ENCODE measurements at places on chromosomes 13 and 19.
A peak's percentile ranks its signal among the peaks of the same experiment; 100 is the strongest.

GRCh38 chr19:10292206-10292788 is 2.5 kb downstream of the ICAM5 start:
- peak; percentile 24 for DNase-seq

- DNase-seq: no peak
These were observed 15.3 kb downstream of the NKPD1 start for GRCh38 chr19:45145270-45146189.

DNA sequence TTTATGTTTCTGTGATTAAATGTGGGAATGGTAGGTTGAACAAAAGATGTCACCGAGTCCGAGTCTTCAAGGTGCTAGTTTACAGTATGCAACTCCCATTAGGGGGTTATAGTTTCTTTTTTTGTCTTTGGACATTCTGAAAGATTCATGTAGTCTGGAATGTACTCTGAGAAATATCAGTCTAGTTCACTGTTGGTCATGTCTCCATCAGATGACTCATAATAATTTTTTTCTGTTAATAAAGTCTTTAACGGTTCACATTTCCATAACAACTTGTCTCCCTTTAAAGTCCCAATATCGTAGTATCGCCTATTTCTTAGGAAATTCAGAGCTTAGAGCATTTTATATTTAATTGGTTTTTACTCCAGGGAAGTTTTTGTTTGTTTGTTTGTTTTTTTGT is 13.5 kb upstream of the ESD start:
- no peak for DNase-seq

- DNase-seq: no peak
These were observed 8.6 kb downstream of the ZBTB7A start for GRCh38 chr19:4057931-4058692.

DNA sequence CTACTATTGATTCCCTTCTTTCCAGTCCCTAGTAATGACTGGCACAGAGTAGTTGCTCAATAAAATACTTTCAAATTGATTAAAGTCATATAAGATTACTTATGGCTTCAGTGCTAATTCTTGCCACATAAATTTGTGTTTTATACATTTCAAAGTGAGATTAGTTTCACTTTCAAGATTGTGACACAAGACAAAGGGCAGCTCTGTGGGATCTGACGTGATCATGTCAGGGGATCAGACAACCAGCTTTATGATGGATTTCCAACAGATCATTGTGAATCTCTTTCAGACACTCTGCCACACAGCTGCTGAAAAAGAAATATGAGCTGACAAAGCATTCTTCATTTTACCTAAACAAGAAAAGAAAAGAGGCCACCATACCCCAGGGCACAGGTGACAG is 73.4 kb upstream of the POMP start:
- no peak for DNase-seq

DNA sequence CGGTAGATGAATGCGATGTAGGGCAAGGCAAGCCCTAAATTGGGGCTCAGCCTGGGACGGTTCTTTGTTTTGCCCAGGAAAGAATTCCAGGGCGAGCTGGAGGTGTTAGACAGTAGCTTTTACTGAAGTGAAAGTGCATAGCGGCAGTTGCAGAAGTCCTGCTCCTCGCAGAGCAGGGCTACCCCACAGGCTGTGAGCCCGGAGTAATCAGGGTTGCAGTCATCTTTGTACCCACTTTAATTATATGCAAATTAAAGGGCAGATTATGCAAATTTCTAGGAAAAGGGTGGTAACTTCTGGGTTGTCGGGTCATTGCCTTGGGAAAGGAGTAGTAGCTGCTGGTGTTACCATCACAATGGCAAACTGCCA is 30.5 kb downstream of the VAV1 start:
- no peak for DNase-seq

DNA sequence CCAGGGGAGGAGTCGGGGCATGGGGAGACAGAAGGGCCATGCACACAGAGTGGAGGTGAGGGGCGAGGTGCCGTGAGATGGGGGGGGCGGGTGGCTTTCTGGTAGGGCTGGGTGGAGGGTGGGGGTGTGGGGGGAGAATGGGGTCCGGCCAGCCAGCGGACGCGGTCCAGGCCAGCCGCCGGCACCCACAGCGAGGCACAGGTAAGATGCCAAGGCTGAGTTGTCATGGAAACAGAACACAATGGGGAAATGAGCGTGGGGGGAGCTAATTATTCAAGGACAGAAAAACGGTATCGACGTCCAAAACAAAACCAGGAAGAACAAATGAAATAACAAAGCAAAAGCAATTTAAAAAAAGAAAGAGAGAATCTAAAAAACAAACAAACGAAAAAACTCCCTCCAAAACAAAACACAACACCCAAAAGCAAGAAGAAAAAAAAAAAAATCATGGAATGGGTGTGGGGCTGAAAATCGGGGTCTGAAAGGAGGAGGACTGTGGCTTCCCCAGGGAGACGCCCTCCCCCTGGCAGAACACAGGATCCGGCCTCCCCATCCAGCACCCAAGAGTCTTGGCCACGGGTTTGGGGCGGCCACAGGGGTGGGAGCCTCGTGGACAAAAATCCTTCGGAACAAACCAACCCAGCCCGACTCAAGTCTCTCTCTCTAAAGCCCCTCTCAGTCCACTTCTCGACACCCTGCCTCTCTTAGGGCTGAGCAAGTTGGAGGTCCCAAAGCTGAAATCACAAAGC is 92.5 kb downstream of the PTPRS start:
- no peak for DNase-seq

DNA sequence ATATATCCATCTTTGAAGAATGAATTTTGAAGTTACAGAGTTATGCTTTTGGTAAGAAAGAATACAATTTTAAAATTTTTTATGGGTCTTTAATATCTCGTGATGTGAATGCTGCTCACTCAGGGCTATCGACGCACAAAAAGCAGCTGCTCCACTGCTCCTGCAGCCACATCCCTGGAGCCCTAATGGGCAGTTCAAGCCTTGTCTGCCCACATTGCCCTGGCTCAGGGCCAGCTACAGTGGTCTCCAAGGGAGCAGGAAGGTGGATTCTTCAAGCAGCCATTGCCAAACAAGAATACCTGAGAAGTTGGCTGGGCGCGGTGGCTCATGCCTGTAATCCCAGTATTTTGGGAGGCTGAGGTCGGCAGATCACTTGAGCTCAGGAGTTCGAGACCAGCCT is 85.8 kb downstream of the IPO5 start:
- DNase-seq: no peak

DNA sequence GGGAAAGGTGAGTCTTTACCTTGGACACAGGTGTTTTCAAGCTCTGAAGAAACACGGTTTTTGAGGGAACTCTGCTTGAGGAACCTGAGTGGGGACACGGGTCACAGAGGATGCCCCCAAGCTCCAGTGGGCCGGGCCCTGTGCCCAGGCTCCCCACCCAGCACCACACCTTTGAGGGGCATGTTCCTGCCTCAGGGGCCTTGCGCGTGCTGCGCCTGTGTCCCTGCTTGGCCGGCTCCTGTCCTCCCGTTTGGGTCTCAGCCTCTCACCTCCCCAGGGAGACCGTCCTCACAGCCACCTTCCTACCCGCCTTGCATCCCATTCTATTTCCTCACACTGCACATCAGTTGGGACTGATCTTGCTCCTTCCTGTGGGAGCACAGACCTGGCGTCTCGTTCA is 21.1 kb downstream of the PIP5K1C start:
- no peak for DNase-seq

DNA sequence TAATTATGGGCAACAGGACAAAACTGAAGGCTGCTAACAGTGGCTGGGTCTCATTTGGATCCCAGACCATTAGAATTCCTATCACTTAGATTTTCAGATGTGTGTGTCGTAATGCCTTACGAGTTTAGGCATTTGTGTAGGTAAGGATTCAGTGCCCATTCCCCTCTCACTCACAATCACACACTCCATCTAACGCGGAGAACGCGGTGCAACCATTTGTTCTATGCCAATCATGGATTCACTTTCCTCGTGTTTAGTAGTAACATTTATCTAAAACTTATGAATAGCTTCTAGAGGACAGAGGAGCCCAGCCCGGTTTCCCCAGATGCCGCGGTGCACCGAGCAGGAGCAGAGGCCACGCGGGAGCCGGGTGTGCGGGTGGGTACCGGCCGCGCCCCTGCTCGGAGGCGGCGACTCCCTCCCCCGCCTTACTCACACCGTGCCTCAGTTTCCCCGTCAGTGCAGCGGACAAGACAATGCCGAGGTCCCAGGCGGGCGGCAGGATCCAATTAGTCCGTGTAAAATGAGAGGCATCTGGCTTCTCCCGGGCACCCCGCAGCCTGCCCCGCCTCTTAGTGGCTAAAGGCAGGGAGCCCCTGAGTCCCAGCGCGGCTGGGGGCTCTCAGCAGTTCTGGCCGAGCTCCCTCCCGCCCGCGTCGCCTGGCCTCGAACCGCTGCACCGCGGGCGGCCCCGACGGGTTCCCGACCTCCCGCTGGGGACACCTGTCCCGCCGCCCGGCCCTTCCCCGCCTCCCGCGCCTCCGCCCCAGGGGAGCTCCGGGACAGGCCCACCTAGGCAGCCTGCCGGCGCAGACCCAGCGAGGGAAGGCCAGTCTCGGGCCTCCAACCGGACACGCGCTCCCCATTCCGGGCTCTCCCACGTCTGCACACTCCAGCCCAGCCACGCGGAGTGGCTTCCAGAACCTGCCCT is 5.9 kb upstream of the C1QTNF9B start:
- DNase-seq: no peak

DNA sequence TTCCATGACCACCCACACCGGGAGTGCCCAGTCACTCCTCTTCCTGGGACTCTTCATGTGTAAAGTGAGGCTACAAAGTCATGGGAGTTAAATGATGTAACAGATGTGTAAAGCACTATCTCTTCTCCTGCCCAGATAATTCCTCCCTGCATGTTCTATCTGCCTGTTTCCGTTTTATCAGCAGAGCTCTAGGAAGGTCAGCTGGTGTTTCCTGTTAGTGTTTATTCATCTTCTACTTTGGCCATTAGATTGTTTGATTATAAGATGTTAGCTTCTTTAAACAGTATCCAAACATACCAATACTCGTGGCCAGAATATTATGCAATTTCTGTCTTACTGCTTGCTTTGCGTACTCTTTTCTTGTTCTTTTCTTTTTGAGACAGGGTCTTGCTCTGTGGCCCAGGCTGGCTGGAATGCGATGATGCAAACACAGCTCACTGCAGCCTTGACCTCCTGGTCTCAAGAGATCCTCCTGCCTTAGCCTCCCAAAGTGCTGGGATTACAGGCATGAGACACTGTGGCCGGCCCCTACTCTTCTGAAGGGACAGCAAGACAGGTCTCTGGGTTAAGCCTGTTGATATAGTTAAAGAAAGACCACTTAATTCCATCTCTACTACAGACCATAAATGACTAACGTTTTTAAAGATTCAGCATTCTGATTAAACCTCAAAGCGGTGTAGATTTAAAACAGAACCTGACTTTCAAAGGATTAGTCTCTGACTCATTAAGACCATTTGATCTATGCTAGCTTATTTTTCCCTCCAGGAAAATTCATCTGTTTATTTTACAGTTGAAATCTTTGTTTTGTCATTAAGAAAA is 97.4 kb upstream of the AKAP11 start:
- DNase-seq: no peak

DNA sequence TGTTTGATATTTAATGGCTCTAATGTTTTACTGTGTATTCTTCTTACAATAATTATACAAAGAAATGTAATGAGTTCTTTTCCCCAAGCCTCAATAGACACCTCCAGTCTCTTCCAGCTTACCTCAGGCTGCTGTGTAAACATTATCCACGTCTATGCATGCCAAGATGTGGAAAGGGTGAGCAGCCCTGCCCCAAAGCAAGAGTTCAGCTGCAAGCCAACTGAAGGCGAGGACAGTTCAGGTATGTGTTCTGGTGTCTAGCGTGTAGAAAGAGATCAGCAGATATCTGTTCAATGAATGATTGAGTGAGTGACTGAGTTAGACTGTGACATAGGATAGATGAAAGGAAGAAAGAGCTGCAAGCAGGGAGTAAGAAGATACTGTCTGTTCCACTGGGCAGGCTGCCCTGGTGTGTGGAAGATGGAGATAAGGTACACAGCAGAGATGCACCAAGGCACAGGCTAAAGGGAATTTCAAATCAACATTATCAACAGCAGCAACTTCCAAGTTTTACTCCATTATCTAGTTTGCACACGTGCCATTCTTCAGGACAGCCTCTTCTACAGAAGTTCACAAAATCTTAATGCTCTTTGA is 66.0 kb downstream of the LATS2 start:
- DNase-seq: no peak

GRCh38 chr13:20891034-20891433 is 11.5 kb downstream of the XPO4 start:
- no peak for DNase-seq

DNA sequence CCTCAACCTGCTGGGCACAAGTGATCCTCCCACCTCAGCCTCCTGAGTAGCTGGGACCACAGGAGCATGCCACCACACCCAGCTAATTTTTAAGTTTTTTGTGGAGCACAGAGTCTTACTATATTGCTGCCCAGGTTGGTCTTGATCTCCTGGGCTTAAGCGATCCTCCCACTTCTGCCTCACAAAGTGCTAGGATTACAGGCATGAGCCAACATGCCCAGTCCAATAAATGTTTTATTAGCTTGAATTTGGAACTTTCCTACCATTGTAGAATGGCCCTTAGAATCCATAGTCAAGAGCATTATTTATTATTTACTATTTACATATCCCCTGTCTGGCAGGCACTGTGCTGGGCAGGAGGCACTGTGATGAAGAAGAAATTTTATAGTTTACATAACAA is 39.6 kb upstream of the CLDN10 start:
- DNase-seq: no peak

GRCh38 chr19:43555185-43555770 is 20.0 kb downstream of the XRCC1 start:
- peak; percentile 81 for DNase-seq

DNA sequence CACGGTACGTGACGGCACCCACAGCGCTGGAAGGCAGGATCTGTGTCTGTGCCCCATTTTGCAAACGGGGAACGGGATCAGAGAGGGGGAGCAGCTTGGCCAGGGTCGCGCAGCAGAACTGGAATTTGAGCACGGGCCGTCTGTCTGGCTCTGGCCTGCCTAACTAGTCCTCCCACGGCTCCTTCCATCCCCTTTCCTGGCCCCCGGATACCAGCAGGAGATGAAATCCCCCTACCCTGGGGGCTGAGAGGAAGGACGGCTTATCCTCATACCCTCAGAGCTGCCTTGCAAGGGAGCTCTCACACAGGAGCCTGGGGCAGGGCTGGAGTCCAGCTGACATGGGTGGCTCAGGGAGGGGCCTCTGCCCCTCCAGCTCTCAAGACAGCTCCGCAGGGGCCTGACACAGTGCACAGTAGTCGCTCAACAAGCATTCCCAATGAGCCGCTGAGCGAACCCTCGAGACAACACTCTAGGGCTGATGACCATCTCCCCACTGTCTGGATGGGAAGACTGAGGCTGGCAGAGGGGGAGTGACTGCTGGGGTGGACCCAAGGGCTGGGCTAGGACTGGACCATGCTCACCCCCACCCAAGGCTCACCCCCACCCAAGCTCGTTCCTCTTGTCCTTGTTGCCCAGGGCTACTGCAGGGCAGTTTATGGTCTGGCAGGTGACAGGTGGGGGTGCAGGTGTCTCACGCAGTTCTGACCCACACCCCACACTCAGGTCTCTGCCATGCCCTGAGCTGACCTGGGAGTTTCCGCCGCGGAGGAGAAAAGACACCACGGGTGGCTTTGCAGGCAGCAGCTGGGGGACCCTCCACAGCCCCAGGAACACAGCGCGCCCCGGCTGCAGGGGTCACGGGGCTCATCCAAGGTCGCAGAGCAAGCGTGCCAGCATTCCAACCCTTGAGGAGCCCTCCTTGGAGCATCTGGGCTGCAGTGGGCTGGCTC is 4.0 kb downstream of the ZBTB7A start:
- no peak for DNase-seq

- no peak for DNase-seq
These were observed 29.6 kb upstream of the KLF2 start for GRCh38 chr19:16295057-16295456.

- no peak for DNase-seq
These were observed 7.3 kb downstream of the APC2 start for GRCh38 chr19:1457031-1457739.

All from nucleus accumbens (tissue), 56 donors.